ENCODE measurements at places on chromosomes 3 and 15. TPM values are rescaled to one million over a fixed set of nuclear protein-coding genes. Genes with fewer than 3 reads are reported as not detected.

DNA sequence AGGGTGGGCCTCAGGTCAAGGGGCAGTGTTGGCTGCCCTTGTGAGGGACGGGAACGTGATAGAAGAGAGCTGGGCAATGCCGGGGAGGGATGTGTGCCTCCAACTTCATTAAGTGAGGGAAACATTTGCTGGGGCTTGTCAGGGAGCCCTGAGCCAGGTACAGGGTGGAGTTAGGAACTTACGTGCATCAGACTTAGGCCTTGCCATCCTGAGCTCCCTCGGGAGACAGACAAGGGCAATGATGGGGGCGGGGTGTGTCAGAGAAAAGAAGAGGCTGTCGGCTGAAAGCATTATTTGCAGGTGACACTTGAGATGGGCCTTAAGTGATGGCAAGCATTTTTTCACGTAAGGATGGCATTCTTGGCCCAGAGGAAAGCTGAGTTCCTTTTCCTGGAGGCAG, 1.6 kb downstream of the FAM131A start:
- DNase-seq, result no peak

- no peak for DNase-seq
Measured at GRCh38 chr15:65870889-65871533, 1.7 kb downstream of the RAB11A start.

DNA sequence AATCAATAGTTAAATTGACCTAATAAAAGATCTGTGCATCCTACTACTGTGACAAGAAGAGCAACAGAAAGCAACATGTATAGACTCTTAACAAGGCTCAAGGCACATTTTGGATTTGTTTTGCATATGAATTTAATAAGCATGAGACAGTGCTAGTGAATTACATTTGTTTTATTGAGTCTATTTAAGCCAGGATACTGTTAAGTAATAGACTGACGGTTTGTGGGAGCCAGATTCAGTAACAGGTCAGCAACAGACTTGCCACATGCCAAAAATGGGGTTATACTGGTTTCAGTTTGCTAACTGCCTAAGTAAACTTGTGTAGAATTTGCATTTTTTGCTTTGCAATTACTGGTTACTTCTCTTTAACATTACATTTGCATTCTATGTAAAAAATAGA, 54.0 kb downstream of the MBNL1 start:
- no peak for DNase-seq

GRCh38 chr3:135487261-135487660, 478.3 kb upstream of the PPP2R3A start:
- DNase-seq, result no peak

DNA sequence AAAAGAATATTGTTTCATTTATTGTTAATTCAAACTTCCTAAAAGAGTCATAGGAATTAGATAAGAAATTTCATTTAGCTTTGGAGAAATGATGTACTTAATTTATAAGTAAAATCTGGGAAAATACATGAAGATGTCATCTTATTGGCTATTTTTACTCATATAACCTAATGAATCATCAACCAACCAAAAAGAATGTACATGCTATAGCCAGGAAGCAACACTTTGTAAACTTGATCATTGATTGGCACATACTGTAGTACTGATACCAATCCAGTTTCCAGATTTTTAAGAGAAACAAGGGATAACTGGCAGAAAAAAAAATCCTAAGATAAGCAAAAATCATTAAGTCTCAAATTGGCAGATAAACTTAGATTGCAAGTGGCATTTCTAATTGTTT, 207.9 kb upstream of the CDIN1 start:
- DNase-seq, result no peak

DNA sequence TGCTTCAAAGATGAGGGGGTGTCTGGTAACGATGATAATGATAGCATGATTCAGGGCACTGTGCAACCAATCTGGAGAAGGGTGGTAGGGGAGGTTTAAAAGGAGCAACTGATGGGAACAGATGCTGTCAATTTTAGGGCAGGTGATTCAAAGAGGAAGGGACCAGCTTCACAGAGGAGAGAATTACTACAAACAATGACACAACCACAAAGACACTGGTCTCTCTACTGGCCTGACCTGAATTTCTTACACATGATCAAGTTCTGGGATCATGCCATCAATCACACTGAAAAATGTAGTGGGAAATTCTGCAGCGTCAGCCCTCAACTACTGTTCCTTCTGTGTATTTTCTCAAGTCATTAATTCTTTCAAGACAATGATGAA, 2.6 kb upstream of the CDV3 start:
- no peak for DNase-seq

GRCh38 chr3:190892395-190892902, 30.0 kb upstream of the GMNC start:
- DNase-seq, result no peak

The SH2D7 gene
- polyA plus RNA-seq, result 0.42 TPM

The UBR1 gene
- polyA plus RNA-seq, result 18.1 TPM

The TNIK gene
- 19.2 TPM for polyA plus RNA-seq

The CA12 gene
- 123 TPM for polyA plus RNA-seq

The SPESP1 gene
- polyA plus RNA-seq, result 7.3 TPM

All from left renal pelvis (tissue), 4 donors.